ENCODE measurements at places on chromosomes 6 and 20. TPM values are rescaled to one million over a fixed set of nuclear protein-coding genes. Genes with fewer than 3 reads are reported as not detected.

CRISP3 gene
- total RNA-seq, result not detected

OVOL2 gene
- 17.7 TPM for total RNA-seq

PRPH2 gene
- 0.79 TPM for total RNA-seq

ZC2HC1B gene
- 0.33 TPM for total RNA-seq

LKAAEAR1 gene
- not detected for total RNA-seq

FOXC1 gene
- 10.2 TPM for total RNA-seq
